ENCODE measurements at places on chromosomes 4 and X.

GRCh38 chr4:65195666-65196065 lies 474.6 kb downstream of the EPHA5 start:
- no peak overlapping the region for H3K27ac ChIP-seq
- no peak for DNase-seq
- H3K4me3 ChIP-seq: no peak overlapping the region
- H3K4me1 ChIP-seq: no peaks in the 10 kb centered on the region
- no peaks in the 10 kb centered on the region for H3K36me3 ChIP-seq

GRCh38 chr4:52999626-53000025 lies 137.5 kb downstream of the RASL11B start:
- no peaks in the 10 kb centered on the region for H3K4me1 ChIP-seq
- no peaks in the 10 kb centered on the region for H3K27me3 ChIP-seq
- no peak for DNase-seq
- H3K4me3 ChIP-seq: no peak overlapping the region

GRCh38 chr4:139501927-139502899 lies 48.3 kb downstream of the RAB33B start:
- no peak for DNase-seq
- no peaks in the 10 kb centered on the region for H3K27me3 ChIP-seq
- no peaks in the 10 kb centered on the region for H3K36me3 ChIP-seq
- H3K27ac ChIP-seq: no peak overlapping the region
- no peak overlapping the region for H3K4me3 ChIP-seq

GRCh38 chr4:13413729-13414437 lies 70.3 kb downstream of the RAB28 start:
- peaks cover 10% of the 10 kb centered on the region for H3K36me3 ChIP-seq
- no peak overlapping the region for H3K4me3 ChIP-seq
- H3K27me3 ChIP-seq: no peaks in the 10 kb centered on the region
- DNase-seq: no peak

DNA sequence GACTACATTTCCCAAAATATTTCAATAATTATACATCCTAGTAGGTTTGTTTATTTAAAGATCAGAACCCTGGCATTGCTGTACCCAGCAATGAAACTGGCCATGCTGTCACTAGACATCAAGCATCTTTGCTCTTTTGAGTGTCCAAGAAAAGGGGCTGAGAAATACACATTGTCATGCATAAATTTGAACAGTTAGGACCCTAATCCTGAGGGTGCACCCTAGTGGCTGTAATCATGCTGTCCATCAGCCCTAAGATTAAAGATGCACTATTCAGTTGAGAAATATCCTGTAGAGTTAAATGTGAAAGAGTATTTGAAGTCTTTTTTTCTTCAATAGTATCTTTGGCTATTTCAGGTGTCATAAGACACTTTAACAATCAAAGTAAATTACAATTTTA lies 108.8 kb downstream of the NFKB1 start:
- peaks cover 49% of the 10 kb centered on the region for H3K36me3 ChIP-seq
- H3K27me3 ChIP-seq: no peaks in the 10 kb centered on the region
- DNase-seq: no peak
- no peak overlapping the region for H3K27ac ChIP-seq
- no peaks in the 10 kb centered on the region for H3K4me1 ChIP-seq

- H3K36me3 ChIP-seq: no peaks in the 10 kb centered on the region
- H3K27me3 ChIP-seq: no peaks in the 10 kb centered on the region
- peaks cover 8% of the 10 kb centered on the region for H3K4me1 ChIP-seq
- peak overlapping the region; percentile 27 for H3K27ac ChIP-seq
Measured at GRCh38 chr4:56871371-56871866, 36.3 kb upstream of the REST start.

DNA sequence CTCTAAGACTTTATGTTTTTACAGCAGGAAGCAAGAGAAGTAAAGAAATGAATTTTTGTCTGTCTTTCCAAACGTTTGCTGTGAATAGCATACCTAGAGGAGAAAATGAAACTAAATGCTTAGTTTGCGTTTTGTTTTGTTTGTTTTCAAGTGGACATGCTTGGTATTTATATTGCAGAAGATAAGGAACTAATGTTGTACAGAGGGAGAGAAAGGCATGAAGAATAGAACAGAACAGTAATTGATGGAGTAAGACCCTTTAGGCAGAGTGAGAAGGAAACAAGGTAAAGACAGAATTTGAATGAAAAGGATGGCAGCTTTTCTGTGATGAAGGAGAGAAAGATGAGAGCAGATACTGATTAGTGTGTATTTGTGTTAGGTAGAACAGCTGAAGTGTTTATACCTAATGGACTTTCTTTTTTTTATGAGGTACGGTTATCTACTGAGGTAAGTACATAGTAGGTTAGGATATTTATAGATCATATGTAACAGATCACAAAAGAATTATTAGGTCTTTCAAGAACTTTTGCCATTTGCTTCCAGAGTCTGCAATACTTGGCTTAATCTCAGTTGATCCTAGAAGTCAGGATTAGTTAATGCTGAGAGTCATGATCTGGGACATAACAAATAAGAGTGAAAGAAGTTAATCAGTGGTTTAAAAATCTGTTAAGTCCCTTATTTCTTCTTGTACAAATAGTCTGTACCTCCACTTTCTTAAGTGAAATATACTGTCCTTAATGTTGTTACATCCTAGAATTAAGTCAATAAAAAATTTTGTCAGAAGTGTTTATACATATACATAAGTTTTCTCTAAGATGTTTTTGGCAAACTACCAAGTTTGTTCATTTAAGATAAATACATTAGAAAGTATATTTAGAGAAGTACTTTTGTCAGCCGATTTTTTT lies 36.8 kb downstream of the FABP2 start:
- peak overlapping the region; percentile 47 for H3K27ac ChIP-seq
- H3K4me3 ChIP-seq: no peak overlapping the region
- no peaks in the 10 kb centered on the region for H3K36me3 ChIP-seq

DNA sequence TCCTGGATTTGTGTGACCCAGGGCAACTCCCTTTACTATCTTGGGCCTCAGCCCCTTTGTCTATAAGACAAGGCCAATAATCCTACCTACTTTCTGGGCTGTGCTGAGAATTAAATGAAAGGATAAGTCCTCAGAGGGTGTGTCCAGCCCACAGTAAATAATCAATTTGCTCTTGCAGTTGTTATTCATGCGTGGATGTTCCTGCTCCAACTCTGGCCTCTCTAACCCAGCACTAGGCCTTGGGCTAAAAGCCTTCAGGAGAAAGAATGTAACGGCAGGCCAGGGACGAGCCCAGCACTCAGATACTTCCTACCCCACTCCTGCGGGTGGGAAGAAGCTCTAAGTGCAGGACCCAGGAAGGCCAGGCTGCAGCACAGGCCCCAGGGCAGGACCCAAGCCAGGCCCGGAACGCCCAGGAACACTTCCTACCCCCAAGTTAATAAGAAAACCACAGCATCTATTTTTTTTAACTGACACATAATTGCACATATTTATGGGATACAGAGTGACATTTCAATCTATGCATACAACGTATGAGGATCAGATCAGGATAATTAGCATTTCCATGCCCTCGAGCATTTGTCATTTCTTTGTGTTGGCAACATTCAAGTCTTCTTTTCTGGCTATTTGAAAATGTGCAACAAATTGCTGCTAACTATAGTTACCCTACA lies 179.6 kb upstream of the RBPJ start:
- no peak for DNase-seq
- H3K27ac ChIP-seq: peak overlapping the region; percentile 1
- no peaks in the 10 kb centered on the region for H3K27me3 ChIP-seq
- peaks cover 8% of the 10 kb centered on the region for H3K4me1 ChIP-seq
- H3K4me3 ChIP-seq: no peak overlapping the region

DNA sequence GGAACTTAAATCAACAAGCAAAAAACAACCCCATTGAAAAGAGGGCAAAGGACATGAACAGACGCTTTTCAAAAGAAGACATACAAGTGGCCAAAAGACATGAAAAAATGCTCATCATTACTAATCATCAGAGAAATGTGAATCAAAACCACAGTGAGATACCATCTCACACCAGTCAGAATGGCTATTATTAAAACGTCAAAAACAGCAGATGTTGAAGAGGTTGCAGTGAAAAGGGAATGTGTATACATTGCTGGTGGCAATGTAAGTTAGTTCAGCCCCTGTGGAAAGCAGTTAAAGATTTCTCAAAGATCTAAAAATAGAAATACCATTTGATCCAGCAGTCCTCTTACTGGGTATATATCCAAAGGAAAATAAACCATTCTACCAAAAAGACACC lies 22.6 kb downstream of the RTL9 start:
- no peaks in the 10 kb centered on the region for H3K36me3 ChIP-seq
- no peak overlapping the region for H3K4me3 ChIP-seq
- no peaks in the 10 kb centered on the region for H3K4me1 ChIP-seq
- no peak overlapping the region for H3K27ac ChIP-seq
- DNase-seq: no peak

DNA sequence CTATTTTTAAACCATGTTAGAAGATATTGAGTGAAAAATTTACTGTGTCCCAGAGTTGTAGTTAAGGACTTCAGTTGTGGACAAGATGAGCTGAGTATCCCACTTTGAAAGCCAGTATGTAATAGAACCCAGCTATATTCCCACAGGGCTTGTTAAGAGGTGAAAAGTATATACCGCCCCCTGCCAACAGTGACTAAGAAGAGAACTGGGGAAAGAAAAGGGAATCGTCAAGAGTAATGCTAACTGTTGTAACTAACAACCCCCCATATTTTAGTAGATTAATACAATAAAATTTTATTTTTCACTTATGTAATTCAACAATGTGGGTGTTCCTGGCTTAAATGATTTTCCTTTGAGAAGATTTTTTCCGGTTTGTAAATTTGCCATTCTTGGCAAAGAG lies 250.4 kb upstream of the GIMD1 start:
- no peaks in the 10 kb centered on the region for H3K4me1 ChIP-seq
- H3K4me3 ChIP-seq: no peak overlapping the region
- no peaks in the 10 kb centered on the region for H3K36me3 ChIP-seq

DNA sequence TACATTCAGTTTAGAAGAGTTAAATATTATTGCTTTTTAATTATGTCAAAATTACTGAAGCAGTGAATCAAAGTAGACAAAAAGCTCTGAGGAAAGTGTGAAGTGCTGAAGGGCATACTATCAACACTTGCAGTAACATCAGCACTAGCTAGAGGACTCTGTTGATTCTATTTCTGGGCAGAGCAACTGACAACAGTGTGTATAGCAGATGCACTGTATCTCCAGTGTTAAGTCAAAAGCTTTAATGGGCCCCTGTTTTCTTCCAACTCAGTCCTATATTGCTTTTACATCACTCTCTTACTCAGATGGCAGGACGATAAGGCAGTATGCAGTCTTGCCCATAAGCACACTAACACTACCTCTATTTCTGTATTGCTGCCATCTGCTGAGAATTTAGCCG lies 435.2 kb upstream of the AMOT start:
- H3K4me1 ChIP-seq: no peaks in the 10 kb centered on the region
- no peak for DNase-seq
- no peaks in the 10 kb centered on the region for H3K36me3 ChIP-seq
- H3K27ac ChIP-seq: no peak overlapping the region
- H3K4me3 ChIP-seq: no peak overlapping the region
- H3K27me3 ChIP-seq: no peaks in the 10 kb centered on the region

DNA sequence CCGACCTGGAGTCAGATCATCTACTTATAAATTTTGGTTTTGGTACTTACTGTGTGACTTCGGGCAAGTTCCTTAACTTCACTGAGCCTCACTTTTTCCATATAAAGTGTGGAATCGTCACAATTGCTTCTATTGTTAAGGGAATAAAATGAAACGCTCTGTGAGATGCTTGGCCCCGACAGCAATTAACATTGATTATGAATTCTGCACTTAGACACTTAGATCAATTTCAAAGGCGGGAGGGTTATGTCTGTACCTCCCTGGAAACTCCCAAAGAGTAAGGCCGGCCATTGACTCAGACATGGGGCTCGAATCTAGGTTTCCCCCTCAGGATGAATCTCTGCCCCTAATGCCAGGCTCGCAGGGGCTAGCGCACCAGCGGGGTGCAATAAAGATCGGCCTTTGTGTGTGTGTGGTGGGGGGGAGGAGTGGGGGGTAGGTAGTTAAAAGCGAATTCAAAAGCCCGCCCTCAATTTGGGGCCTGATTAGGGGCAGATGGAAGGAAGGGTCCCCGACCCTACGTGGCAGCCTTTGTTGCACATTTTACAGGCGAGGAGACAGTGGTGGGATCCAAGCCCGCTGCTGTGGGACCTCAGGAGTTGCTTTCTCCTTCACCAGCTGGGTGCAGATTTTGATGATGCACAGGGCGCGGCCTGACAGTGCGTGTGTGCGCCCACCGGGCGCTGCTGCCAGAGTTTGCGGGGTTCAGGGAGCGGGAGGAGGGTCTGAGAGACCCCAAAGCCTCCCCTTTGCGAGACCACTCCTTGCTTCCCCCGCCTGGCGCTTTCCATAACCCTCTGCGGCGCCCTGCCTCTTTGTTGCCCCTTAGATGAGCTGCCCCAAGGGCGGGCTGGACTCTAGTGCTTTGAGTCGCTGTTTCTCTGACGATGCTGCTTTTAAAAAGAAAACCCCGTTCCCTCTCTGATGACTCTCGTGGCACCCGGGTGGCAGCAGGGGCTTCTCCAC lies 9.6 kb downstream of the MSX1 start:
- H3K27me3 ChIP-seq: peaks cover 100% of the 10 kb centered on the region
- no peak for DNase-seq
- peaks cover 73% of the 10 kb centered on the region for H3K4me1 ChIP-seq
- H3K36me3 ChIP-seq: no peaks in the 10 kb centered on the region
- no peak overlapping the region for H3K4me3 ChIP-seq

DNA sequence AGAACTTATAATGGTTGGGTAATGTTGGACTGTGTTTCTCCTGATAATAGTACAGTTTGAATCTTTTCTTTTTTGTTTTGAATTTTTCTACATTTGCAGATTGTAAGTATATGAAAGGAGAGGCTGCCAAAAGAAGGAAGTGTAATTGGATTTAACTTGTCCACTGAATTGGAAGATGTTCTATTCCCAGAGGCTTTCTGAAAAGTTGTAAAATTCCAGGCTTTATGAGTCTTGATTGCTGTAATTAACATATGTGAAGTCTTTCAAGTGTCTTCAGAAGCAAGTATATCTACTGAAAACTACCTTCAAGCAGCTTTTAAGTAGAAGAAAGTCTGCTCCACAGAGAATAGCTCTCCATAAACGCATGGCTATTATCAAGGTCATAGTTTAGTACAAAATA lies 2456.4 kb downstream of the PCDH7 start:
- no peaks in the 10 kb centered on the region for H3K4me1 ChIP-seq
- no peaks in the 10 kb centered on the region for H3K27me3 ChIP-seq
- H3K36me3 ChIP-seq: no peaks in the 10 kb centered on the region
- no peak overlapping the region for H3K4me3 ChIP-seq
- H3K27ac ChIP-seq: no peak overlapping the region
- DNase-seq: peak; percentile 7

GRCh38 chr4:71132486-71132885 lies 139.0 kb downstream of the DCK start:
- no peaks in the 10 kb centered on the region for H3K27me3 ChIP-seq
- no peak overlapping the region for H3K4me3 ChIP-seq
- DNase-seq: no peak

GRCh38 chrX:1518512-1518911 lies 18.5 kb downstream of the P2RY8 start:
- no peak overlapping the region for H3K27ac ChIP-seq
- H3K4me3 ChIP-seq: no peak overlapping the region
- DNase-seq: no peak

GRCh38 chr4:75398501-75398900 lies 115.7 kb downstream of the RCHY1 start:
- H3K36me3 ChIP-seq: no peaks in the 10 kb centered on the region

GRCh38 chr4:166839615-166840251 lies 394.6 kb downstream of the SPOCK3 start:
- H3K27me3 ChIP-seq: no peaks in the 10 kb centered on the region
- H3K4me3 ChIP-seq: no peak overlapping the region
- no peaks in the 10 kb centered on the region for H3K4me1 ChIP-seq
- H3K27ac ChIP-seq: no peak overlapping the region
- H3K36me3 ChIP-seq: peaks cover 7% of the 10 kb centered on the region
